CD4-positive, alpha-beta T cell (primary cell): ENCODE measurements at places on chromosomes 4 and X. TPM values are rescaled to one million over a fixed set of nuclear protein-coding genes. Genes with fewer than 3 reads are reported as not detected.

HELT gene
- not detected for total RNA-seq

MAGEA12 gene
- total RNA-seq, result not detected

DGKK gene
- total RNA-seq, result not detected

FAM241A gene
- 1.1 TPM for total RNA-seq

S100P gene
- total RNA-seq, result 0.58 TPM

NXF2 gene
- not detected for total RNA-seq

JCHAIN gene
- total RNA-seq, result 1.0 TPM

OTC gene
- total RNA-seq, result not detected

PRPS2 gene
- total RNA-seq, result 17.7 TPM

UGT2B17 gene
- not detected for total RNA-seq

PHKA1 gene
- total RNA-seq, result 0.39 TPM

NDST3 gene
- not detected for total RNA-seq

CENPE gene
- 2.7 TPM for total RNA-seq

SHOX gene
- total RNA-seq, result not detected

CDKL2 gene
- 0.92 TPM for total RNA-seq

DSPP gene
- not detected for total RNA-seq

MBNL3 gene
- 19.0 TPM for total RNA-seq

FAM149A gene
- 1.1 TPM for total RNA-seq

LRIT3 gene
- 0.14 TPM for total RNA-seq

SPANXA2 gene
- total RNA-seq, result not detected

ANAPC10 gene
- total RNA-seq, result 27.5 TPM

MAGEA2B gene
- total RNA-seq, result not detected

ZNF732 gene
- total RNA-seq, result not detected
